Activated naive CD4-positive, alpha-beta T cell treated with anti-CD3 and anti-CD28 coated beads for 36 hours (primary cell): ENCODE measurements at places on chromosomes 2 and 18. TPM values are rescaled to one million over a fixed set of nuclear protein-coding genes. Genes with fewer than 3 reads are reported as not detected.

Gene AQP12B
- not detected for total RNA-seq

Gene MARCO
- not detected for total RNA-seq

Gene PRKAG3
- not detected for total RNA-seq

Gene NDUFS1
- total RNA-seq: 81.1 TPM

Gene RTP5
- total RNA-seq: not detected

Gene SERPINB2
- not detected for total RNA-seq

Gene FSHR
- total RNA-seq: not detected

Gene ANKRD30B
- not detected for total RNA-seq

Gene AQP4
- total RNA-seq: not detected

Gene CNRIP1
- total RNA-seq: not detected

Gene C1QL2
- not detected for total RNA-seq

Gene DIPK1C
- total RNA-seq: not detected

Gene DNER
- not detected for total RNA-seq

Gene GAL3ST2
- not detected for total RNA-seq

Gene KCNE4
- not detected for total RNA-seq

Gene POTEC
- not detected for total RNA-seq

Gene TSPYL6
- not detected for total RNA-seq

Gene ACADL
- total RNA-seq: not detected

Gene L3MBTL4
- 0.05 TPM for total RNA-seq

Gene CARF
- total RNA-seq: 4.0 TPM

Gene XDH
- not detected for total RNA-seq

Gene RAB6C
- total RNA-seq: not detected

Gene SERPINB7
- not detected for total RNA-seq

Gene C2orf66
- total RNA-seq: not detected

Gene UNC80
- not detected for total RNA-seq

Gene ANTXR1
- 0.17 TPM for total RNA-seq

Gene FAM228A
- total RNA-seq: 0.26 TPM

Gene B4GALT6
- 2.7 TPM for total RNA-seq

Gene CCDC85A
- not detected for total RNA-seq

Gene FBXO15
- total RNA-seq: 1.3 TPM

Gene METTL5
- 116 TPM for total RNA-seq

Gene GLI2
- total RNA-seq: not detected

Gene TXNDC2
- not detected for total RNA-seq
